Thoracic aorta (tissue), 2 donors: ENCODE measurements at places on chromosomes 1 and 21.

GRCh38 chr1:199742547-199742946 lies 285.0 kb upstream of the NR5A2 start:
- DNase-seq, result no peak

DNA sequence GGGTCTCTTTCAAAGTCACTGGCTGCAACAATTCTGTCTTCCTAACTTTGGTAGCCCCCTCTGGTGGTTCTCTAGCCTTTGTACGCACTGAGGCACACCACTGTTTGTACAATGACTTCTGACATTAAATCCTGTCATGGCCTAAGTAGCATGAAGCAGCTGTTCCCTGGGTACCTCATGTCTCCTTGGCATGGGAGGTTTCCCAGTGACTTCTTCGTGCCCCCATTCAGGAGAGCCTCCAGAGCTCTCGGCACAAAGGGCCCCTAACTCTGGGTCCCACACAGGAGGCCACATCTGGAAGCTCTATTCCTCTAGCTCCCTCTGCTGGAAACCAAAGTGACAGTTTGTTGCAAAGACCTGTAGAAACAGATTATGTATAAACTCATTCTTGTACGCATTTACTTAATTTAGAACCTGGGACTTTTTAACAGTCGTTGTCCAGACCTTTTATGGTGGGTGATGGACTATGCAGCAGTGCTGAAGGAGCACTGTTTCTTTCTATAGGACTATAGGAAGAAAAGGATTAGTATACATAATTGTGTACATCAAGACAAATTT lies 13.4 kb downstream of the SWT1 start:
- no peak for DNase-seq

- DNase-seq, result no peak
These were observed 13.3 kb downstream of the RPS6KA1 start for GRCh38 chr1:26542771-26543451.

- DNase-seq, result no peak
These were observed 129.2 kb downstream of the PTPN14 start for GRCh38 chr1:214422137-214422671.

DNA sequence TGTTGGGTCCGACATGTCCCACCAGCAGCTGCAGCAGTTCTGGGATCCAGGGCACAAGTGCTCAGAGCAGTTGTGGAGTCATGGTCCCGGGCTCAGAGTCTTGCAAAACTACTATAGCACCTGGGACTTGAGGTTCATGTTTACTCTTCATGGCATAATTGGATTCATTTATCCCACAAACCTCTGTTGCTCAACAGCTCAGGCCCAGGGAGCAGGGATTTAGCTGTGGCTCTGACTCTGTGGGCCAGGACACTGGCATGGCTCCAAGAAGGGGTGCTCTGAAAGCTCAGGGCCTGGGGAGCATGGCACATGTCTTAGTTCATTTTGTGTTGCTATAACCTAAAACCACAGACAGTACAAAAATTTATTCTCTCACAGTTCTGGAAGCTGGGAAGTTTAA lies 626.7 kb upstream of the ADGRL2 start:
- DNase-seq, result no peak

- no peak for DNase-seq
These were observed 337.1 kb upstream of the KAZN start for GRCh38 chr1:14261395-14261794.

GRCh38 chr21:41251961-41252642 lies 64.5 kb upstream of the FAM3B start:
- no peak for DNase-seq

DNA sequence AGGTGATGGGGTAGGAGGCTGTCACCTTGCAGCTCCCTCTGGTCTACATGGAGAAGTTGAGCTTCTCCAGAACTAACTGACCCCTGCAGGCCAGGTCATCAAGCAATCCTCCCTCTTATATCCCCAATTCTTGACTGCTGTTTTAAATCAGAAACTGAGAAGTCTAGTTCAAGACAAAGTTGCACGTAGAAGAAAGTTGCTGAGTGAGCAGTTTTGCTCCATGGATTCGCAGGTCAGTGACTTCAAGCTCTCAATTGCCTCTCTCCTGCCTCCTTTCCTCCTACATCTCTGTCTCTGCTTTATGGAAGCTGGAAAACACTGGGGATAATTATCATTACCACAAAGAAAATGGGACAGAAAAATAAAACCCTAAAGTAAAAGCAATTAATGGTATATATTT lies 32.8 kb upstream of the GBP5 start:
- DNase-seq, result no peak

GRCh38 chr1:155324717-155325602 lies 4.3 kb downstream of the RUSC1 start:
- DNase-seq, result no peak
